ENCODE measurements at places on chromosomes 2 and 18.

GRCh38 chr2:31263636-31264190 is 29.8 kb downstream of the EHD3 start:
- DNase-seq, result no peak

- DNase-seq, result no peak
Observed at GRCh38 chr18:4931209-4931608, 265.8 kb downstream of the AKAIN1 start.

DNA sequence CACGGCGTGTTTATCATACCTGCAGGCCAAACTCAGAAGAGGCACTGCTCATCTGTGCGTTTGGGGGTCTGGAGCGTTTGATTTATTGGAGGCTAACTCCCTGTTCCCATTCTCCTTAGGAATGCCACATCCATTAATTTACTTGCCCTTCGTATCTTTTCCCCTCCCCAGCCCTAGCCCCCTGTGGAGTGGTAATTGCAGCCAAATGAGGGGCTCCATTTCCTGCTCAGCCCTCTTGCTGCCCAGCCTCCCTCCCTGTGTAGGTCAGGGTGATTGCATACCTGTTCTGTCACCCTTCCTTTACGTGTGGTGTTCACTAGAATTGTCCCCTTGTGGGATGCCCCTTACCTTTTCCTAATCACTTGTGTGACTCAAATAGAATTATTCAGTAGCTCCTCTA is 120.4 kb downstream of the MAP3K20 start:
- DNase-seq, result no peak

GRCh38 chr2:39470580-39470979 is 33.5 kb upstream of the MAP4K3 start:
- DNase-seq, result no peak

GRCh38 chr2:48341551-48342133 is 188.3 kb upstream of the STON1 start:
- DNase-seq, result no peak

- DNase-seq, result no peak
Observed at GRCh38 chr2:207876842-207877535, 107.3 kb upstream of the FZD5 start.

DNA sequence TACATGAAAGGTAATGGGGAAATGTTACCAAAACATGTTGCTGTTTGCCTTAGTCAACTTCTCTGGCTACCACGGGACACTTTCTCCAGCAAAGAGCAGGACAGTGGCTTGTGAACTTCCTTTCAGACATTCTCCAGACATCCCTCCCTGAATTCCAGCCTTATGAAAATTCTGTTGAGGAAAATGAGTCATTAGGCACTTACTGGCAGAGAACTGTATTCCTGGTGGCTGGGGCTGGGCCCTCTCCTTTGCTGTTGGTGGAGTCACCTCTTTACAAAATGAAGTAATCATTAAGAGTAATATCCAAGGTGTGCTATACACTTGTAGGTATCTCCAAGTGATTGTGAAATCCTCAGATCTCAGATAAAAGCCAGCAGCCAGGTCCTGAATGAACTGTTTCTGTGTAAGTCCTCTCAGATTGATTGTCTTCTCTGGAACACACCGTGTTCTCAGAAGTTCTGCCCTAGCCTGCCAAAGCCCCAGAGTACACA is 1.3 kb upstream of the FAP start:
- no peak for DNase-seq

DNA sequence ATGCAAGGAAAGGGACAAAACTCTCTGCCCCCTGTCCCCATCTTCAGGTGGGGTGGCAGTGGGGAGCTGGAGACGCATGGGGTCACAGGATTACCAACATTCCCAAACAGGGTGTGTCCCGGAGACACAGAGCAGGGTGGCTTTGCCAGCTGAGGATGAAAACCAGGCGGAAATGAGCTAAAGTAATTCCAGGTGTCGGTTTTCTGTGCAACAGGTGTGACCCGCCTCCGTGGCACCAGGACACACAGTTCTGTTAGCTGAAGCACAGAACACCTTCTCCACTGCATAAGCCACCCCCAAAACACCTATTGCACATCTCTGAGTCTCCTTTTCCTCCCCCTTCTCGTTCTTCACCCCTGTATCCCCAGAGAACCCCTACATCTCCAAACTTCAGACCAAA is 122.7 kb upstream of the GLI2 start:
- no peak for DNase-seq

DNA sequence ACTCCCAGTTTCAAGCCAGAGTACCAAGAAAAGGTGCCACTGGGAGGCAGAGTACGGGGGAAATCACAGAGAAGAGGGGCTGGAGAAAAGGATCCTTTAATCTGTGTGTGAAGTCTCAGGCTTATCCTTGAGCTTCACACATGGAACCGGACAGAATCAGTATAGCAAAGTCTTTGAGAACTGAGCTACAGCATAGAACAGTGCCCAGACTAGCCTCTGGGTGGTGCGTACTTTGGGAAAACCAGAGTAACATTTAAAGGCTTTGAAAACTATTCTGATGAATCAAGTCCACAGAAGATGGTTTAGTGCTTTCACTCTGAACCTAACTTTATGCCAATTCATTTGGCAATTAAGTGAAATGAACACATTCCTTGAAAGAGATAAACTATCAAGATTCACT is 83.1 kb downstream of the BABAM2 start:
- DNase-seq, result no peak

DNA sequence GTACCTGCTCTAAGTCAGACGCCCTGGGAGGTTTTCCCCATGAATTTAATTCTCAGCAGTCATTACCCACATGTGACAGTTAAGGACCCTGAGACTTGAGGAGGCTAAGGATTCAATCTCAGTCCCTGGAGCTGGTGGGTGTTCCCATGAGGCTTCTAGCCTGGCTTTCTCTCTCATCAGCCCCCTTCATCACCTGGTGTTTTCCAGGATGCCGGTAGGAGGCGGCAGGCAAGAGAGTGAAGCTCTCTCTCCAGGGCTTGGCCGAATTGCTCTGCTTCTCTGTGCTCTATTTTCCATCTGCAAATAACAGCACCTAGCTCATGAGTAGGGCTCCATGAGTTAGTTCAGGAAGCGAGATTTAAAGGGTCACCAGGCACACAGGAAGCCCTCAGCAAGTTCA is 241.9 kb downstream of the PTPRM start:
- DNase-seq, result no peak

GRCh38 chr2:237341872-237342271 is 72.1 kb downstream of the COL6A3 start:
- no peak for DNase-seq

DNA sequence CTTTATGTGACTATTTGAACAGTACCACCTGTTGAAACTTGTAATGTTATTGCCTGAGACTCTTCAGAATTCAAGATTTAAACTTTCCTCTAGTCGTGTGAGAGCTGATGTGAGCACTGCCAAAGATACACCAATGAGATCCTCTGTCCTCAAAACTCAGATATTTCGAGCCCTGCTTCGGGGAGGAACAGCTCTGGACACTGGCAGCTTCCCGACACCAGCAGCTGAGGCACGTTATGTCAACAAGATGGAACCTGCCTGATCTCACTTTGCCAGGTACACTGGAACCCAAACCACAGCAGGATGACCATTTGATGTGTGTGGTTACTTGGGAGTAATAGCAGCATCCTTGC is 319.9 kb upstream of the RBMS1 start:
- no peak for DNase-seq

GRCh38 chr2:160574468-160575140 is 81.0 kb upstream of the RBMS1 start:
- DNase-seq, result no peak

DNA sequence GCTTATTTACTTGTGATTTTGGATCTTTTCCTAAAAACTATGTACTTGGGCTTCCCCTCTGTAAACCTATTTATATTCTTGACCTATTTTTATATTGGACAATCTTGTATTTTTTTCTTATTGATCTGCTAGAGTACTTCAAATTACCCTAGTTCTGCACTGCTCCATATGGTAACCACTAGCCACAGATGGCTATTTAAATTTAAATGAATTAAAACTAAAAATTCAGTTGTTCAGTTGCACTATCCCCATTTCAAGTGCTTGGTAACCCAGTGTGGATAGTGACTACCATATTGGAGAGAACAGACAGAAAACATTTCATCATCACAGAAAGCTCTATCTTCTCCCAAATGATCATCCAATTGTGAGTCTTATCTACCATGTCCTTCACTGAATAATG is 74.3 kb downstream of the PDK1 start:
- DNase-seq, result no peak

- no peak for DNase-seq
Observed at GRCh38 chr2:72149556-72150156, 2.0 kb upstream of the CYP26B1 start.

DNA sequence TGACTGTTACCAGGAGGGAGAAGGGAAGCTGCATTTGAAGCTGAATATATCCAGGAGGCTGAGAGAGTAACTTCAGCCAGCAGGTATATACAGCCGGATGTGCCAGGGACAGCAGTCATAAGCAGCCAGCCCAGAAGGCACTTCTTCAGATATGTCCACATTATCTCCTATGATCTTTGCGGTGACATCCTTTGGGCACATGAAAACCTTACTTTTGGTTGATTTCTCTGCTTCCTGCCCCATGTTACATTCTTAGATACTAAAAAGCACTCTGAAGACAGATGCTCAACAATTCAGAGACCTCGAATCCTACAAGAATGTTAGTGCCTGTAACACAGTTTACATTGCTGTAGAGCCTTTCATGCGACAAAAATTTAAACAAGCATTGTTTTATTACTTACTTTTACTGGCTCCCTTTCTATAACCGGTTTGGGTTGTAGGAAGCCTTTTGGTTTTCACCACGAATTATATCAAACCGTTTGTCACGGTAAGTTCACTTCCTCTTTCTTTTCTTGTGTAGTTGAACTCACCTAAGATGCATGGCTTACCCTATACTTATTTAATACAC is 50.3 kb upstream of the TLK1 start:
- no peak for DNase-seq

GRCh38 chr2:221485503-221485870 is 86.6 kb downstream of the EPHA4 start:
- no peak for DNase-seq

GRCh38 chr2:36453652-36454051 is 98.1 kb downstream of the CRIM1 start:
- DNase-seq, result no peak

DNA sequence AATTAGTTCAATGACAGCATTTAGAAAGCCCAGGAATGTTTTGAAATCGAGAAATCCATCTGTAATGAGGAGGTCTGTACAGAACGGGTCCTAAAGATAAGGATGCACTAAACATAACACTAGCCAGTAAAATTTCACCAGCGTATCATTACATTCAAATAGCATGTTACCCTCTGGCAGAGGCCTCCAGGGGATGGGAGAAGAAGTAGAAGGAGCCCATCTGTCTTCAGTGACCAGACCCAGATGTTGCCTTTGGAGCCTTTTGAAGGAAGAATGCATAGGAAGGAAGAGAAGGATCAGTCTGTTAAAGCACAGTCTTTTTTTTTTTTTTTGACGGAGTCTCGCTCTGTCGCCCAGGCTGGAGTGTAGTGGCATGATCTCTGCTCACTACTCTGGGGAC is 86.1 kb upstream of the BCL2L11 start:
- DNase-seq, result no peak

All from stimulated activated CD8-positive, alpha-beta memory T cell treated with anti-CD3 and anti-CD28 coated beads, Interleukin-4, amount 100 ng/mL, for 4 hours (primary cell).